ENCODE measurements at places on chromosomes 1 and 21. TPM values are rescaled to one million over a fixed set of nuclear protein-coding genes. Genes with fewer than 3 reads are reported as not detected.
A peak's percentile ranks its signal among the peaks of the same experiment; 100 is the strongest.

DNA sequence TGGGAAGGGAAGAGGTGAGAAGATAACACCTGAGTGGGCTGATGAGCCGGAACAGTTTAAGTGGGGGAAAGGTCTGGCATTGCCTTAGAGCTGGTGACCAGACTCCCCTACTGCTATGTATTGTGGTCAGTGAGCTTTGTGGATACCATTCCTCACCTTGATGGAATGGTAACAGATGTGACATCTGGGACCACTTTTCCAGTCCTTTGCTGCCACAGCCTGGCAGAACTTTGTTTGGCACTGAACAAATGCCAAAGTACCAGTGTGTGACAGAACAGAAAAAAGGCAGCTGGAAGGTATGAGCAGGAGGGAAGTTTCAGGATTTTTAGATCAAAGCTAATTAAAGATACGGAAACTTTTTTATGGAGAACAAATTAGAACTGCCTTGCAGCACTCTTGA is 6.2 kb downstream of the MED8 start:
- DNase-seq: no peak

DNA sequence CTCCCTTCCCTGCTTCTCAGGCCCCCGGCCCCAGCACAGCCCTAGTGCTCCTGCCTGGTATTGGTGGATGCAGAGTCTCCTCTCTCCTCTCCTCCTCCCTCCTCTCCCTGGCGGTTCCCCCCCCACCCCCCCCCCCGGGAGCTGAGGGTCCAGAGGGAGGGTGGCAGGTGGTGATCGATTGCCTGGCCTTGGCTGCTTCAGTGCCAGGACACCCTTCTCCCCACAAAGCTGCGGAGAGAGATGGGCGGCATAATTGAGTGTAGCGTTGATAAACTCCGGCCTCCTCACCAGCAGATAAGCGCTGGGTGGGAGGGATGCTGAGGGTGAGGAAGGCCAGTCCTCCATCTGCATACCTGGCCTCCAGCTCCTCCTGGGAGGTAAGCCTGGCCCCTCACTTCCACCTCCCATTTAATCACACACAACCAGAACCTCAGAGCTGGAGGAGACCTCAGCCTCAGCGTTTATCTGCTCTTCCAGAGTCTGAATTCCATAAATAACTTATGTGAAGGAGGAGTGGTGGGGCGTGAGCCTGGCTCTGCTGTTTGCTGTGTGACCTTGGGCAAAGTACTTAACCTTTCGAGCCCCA is 60.8 kb downstream of the LRRN2 start:
- DNase-seq: no peak

DNA sequence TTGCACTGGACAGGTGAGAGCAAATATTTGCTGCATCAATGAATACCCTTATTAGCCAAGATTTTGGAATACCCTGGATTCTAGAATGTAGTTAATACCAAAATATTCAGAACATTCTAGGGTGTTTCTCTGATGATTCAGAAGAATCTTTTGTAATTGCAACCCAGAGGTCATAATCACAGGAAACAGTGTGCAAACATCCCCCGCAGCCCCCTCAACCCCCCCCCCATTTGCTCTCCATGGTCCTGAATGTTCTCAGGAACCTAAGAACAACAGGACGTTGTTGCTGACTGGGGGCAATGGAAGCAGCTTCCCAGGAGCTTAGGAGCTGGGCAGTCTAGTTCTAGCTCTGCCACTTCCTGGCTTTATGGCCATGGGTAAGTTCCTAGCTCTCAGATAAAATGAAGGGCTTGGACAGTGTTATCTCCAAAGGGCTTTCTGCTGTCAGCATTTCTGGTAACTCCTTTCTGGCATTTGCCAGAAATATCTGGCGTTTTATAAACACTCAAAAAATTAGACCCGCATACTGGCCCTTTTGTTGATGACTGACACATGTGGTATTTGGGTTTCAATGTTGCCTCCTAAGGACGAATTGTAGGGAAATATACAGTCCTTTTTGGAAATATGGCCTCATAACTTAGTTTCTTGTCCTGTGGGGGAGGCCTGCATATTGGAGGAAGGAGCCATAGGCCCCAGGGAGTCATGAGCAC is 178.6 kb downstream of the RRAGC start:
- peak; percentile 39 for DNase-seq

DNA sequence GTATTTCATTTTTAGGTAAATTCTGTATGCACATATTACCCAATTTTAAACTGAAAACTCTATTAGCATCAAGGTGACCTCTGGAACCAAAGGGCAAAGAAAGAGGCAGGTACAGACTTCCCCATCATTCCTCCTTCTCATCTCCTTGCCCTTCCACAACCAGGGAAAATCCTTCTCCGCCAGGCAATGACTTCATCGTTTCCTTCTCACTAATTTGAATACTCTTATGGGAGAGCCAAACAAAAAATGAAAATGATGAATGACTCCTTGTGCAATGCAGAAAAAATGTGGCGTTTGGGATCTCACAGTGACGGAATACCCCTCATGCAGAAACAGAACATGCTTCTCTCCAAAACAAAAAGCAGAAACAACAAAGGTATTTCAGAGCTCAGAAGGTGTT is 83.7 kb downstream of the HLCS start:
- DNase-seq: no peak

DNA sequence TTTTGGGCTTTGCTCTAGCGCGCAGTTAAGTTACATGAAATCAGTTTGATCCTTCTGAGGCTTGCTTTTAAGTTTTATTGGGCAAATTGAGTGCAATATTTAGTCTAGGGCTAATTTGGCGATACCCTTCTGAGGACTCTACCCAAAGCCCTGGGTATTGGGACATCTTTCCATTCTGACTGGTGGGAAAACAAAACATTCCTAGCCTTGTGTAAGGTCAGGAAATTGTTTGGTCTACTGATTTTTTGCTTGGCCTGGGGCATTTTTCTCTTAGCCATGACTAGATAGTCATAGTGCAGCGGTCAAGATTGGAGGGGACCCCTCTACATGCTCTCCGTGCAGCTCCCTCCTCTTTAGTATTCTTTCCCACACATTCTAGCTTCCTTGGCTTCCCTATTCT is 189.6 kb upstream of the PTGFR start:
- no peak for DNase-seq

DNA sequence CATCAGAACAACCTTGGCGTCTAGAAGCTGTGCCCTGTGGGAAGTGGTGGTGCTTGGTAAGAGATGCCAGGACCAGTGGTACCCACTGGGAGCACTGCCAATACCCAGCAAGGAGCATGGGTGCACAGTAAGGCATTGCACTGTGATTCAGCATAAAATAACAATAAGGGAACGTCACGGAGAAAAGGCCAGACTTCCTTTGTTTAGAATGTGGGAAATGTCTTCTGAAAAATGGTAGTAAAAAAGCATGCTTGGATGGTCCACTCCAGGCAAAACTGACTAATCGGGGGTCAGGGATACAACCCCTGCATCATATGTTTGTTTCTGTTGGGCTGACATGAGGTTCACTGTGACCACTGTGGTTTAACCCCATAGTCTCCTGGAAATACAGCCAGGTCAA is 14.7 kb downstream of the METTL18 start:
- DNase-seq: peak; percentile 23

DNA sequence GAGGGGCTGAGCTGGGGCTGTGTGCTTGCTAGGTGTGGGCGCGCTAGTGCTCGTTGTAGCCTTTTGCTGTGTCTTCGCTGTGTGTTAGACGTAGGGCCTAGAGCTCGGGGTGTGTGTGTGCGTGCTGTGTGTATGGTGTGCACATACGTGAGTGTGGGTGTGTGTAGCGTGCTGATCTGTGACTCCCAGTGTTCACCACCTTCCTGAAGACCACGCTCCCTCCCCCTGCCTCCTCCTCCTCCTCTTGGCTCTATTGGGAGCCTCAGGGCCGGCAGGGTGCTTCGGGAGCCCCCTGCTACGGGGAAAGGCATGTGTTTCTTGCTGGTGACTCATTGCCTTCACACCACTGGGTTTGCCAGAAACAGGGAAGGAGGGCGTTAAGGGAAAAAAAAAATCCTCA is 9.4 kb upstream of the KCNC4 start:
- DNase-seq: no peak

TTC34 gene
- under 0.01 TPM for total RNA-seq

DNA sequence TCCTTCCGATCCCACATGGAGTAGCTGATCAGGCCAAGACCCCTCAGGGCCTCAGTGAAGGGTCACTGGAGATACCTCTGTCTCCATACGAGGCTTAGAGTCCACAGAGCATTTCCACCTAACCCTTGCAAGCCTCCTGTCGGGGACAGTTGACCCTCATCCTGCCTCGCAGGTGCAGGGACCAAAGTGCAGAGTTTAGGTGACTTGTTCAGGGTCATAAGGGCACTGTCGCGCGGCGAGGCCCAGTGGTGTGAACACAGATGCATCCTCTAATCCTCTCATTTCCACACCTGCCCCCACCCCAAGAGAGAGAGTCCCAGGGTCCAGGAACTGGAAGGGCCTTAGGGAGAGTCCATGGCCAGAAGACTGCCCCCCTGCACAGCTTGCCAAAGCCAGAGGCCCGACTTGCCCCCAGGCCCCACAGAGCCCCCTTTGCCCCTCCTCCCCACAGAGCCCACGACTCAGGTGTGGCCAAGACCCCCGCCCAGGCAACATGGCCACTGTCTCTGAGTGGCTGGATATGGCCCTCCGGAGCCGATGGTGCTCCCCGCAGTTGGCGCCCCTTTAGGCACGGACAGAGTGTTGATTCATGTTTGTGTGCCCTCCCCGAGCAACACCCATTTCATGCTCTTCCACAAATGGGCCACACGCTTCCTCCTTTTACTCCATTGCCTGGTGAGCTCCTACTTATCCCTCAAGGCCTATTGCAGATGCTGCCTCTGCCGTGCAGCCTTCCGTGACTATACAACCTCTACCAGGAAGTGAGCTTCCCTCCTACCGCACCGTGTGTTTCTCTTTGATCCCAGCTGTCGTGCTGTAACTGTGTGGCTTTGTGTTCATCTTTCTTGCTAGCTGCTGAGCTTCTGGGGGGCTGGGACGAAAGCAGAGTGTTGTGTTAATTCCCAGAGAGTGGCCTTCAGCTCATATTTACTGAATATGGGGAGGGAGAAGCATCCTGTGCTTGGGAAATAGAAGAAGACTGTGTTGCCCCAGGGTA is 1.7 kb downstream of the TRPM2 start:
- no peak for DNase-seq

TRIM67 gene
- total RNA-seq: not detected

TNFRSF9 gene
- 6.1 TPM for total RNA-seq

S100A3 gene
- total RNA-seq: 2.3 TPM

DNA sequence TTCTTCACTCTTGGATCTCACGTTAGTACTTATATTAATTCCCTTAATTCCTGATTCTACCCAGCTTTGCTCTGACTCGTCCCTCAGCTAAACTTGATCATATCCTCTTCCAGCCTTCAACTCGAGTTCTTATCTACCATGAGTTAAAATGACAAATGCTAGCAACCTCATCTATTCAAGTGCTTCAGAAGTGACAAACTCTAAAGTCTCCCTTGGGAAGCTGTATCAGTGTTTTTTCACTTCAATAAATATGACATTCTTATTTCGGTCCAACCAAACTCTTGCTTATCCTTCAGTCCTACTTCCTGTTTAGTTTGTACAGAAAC is 75.3 kb downstream of the FOXJ3 start:
- DNase-seq: peak; percentile 10

- peak; percentile 8 for DNase-seq
Observed at GRCh38 chr1:63915121-63915520, 141.3 kb downstream of the ROR1 start.

OR6N1 gene
- not detected for total RNA-seq

RGS7 gene
- total RNA-seq: not detected

GRCh38 chr1:115976062-115976920 is at the start of gene SLC22A15:
SLC22A15 (plus strand) TSS chr1:115976513; CDS start chr1:115976628, 115 bp downstream.
- peak; percentile 21 for DNase-seq

AMY1C gene
- 0.26 TPM for total RNA-seq

- DNase-seq: no peak
Observed at GRCh38 chr21:36985751-36986594, 19.5 kb upstream of the HLCS start.

DNA sequence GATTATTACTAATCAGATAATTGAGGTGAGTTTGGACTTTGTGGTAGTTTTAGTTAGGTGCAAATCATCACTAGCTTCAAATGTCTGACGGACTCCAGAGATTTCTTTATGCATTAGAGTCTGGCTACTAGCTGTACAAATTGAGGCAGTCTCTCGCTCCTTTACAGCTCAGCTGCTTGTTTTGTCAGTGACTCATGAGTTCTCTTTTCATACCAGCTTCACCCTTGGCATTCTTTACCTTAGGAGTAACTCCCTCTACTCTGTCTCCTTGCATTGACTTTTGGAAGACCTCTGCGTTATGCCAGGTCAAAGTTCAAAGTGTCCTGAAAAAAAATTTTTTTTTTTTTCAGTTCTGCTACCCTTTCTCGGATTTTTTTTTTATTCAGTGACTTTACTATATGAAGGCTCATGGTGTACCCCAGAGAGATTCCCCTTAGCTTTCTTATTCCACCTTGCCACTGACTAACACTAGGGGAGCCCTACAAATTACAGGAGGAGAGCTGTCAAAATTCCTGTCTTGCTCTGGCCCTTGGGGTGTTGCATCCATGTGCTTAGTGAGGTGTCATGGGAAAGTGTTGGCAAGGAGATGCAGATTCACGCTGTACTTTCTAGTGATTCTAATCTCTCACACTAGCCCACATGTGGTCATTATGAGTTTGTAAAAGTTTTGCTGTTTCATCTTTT is 576.6 kb downstream of the ADGRL2 start:
- peak; percentile 88 for DNase-seq

CLIC6 gene
- not detected for total RNA-seq

MAN1C1 gene
- under 0.01 TPM for total RNA-seq

- DNase-seq: no peak
Observed at GRCh38 chr1:167756730-167757405, 35.1 kb downstream of the MPZL1 start.

- peak; percentile 100 for DNase-seq
Observed at GRCh38 chr1:117093091-117093534, 28.4 kb downstream of the TRIM45 start.

DNA sequence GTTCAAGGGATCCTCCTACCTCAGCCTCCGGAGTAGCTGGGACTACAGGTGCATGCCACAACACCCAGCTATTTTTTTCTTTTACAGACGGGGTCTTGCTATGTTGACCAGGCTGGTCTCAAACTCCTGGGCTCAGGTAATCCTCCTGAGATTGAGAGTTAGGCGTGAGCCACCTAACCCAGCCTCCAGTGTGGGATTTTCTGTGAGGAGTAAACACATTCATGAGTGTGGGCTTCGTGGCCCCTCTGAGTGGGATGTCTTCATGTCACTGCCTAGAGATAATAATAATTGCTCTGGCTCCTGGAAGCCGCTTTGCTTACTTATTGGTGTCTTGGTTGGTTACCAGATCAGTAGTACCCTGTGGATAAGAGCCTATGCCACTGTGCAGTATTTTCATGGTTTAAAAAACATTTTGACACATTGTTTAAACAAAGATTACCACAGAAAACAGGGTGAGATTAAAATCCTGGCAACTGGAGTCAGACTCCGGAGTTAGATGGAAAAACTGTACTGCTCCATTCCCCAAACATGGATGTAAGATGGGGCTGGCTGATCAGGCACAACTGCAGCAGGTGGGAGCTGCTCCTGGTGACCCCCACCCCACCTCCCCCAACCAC is 159.1 kb upstream of the RAB4A start:
- DNase-seq: no peak

LRRC8D gene
- 35.8 TPM for total RNA-seq

GRCh38 chr1:29719253-29719652 is 482.9 kb downstream of the PTPRU start:
- DNase-seq: peak; percentile 48

- DNase-seq: no peak
Observed at GRCh38 chr1:226981838-226982237, 41.7 kb downstream of the COQ8A start.

Measured in bronchial epithelial cell (primary cell).